Left renal pelvis (tissue), 4 donors: ENCODE measurements at places on chromosomes 5 and 9. TPM values are rescaled to one million over a fixed set of nuclear protein-coding genes. Genes with fewer than 3 reads are reported as not detected.

DNA sequence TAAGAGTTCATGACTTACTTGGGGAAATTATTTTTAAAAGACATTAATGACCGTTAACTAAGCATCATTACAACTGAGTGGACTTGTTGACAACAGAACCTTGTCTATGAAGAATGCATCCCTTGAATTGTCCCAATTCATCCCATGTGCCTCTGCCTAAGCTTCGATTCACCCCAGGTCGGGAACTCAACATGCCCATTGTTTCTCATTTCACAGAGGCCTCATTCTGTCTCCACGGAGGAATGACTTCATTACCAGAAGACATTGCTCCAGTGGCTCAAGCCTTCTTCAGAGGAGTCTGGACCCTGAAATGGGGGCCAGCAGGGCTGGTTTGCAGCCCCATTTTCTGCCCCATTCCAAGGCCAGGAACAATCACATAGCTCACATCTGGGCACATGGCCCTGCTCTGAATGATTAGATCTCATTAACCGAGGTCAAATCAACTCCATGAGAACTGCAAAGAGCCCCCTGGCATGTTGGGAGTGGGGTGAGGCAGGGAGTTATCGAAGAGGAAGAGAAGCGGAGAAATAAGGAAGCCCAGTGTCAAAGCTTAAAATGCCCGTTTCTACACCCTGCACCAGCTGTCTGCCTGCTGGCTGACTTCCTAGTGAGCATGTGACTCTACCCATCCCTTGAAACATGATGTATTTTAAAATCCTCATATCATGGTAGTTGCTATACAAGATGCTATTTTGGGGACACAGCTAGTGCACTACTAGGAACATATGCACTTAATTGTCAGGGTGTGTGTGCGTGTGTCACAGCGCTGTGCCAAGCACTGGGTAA lies 137.3 kb downstream of the LHFPL2 start:
- no peak for DNase-seq

DNA sequence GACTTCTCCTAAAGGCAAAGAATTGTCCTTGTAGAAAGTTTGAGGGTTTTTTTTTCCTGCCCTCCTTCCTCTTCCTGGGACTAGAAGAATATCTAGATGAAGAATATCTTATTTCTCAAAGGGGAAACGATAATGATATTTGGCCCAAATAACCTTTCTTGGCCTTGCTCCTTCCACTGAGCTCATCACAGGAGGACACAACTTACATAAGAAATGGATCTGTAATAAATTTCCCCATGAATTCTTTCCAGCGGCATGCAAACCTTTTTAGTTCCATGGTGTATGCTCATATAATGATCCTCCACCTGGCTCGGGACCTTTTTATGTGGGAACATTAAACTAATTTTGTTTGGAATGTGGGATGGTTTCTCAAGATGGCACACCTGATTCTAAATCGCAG lies 304.4 kb downstream of the DMRT2 start:
- no peak for DNase-seq

DNA sequence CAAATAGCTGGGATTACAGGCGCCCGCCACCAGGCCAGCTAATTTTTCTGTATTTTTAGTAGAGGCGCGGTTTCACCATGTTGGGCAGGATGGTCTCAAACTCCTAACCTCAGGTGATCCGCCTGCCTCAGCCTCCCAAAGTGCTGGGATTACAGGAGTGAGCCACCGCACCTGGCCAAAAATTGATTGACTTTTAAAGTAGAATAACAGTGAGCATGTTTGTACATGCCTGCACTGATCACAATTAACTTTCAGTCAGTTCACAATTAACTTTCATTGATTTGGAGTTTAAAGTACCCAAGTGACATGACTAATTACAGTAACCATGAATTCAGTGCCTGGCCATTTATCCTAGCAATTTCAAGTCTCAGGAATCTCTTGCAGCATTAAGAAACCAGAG lies 61.3 kb downstream of the ANKH start:
- no peak for DNase-seq

GRCh38 chr9:99359336-99359735 lies 137.3 kb downstream of the SEC61B start:
- no peak for DNase-seq

- no peak for DNase-seq
These were observed 29.3 kb downstream of the CDHR2 start for GRCh38 chr5:176578391-176578808.

GRCh38 chr5:56950626-56951125 lies 1.2 kb downstream of the MIER3 start:
- peak; percentile 59 for DNase-seq

GRCh38 chr5:178352035-178352349 lies 119.4 kb upstream of the PHYKPL start:
- DNase-seq, result no peak

DNA sequence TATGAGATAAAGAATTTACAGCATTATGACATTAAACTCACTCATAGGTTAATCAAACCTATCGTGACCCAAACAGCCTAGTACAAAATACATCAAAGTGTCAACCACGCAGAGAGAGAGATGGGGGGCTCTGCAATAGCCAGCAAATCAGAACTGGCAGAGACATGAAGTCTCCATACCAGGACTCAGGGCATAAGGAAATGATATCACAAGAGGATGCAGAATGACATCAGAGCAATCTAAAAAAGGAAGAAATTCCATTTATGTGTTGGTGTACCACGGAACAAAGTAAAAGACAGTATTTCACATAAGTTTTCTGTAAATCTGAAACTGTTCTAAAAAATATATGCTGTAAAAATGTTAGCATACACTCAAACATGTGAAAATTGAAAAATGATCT lies 24.6 kb downstream of the BICD2 start:
- DNase-seq, result no peak

GRCh38 chr5:137856201-137856600 lies 11.5 kb upstream of the MYOT start:
- no peak for DNase-seq

DNA sequence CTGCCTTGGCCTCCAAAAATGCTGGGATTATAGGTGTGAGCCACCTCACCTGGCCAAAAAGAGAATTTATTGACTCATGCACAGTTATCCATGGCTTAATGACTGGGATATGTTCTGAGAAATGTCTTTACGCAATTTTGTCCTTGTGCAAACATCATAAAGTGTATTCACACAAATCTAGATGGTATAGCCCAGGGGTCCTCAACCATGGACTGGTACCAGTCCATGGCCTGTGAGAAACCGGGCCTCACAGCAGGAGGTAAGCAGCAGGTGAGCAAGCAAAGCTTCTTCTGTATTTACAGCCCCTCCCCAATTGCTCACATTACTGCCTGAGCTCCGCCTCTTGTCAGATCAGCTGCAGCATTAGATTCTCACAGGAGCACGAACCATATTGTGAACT lies 12.4 kb upstream of the SIL1 start:
- no peak for DNase-seq

GRCh38 chr5:32583582-32584232 lies 1.6 kb upstream of the SUB1 start:
- DNase-seq, result no peak

DNA sequence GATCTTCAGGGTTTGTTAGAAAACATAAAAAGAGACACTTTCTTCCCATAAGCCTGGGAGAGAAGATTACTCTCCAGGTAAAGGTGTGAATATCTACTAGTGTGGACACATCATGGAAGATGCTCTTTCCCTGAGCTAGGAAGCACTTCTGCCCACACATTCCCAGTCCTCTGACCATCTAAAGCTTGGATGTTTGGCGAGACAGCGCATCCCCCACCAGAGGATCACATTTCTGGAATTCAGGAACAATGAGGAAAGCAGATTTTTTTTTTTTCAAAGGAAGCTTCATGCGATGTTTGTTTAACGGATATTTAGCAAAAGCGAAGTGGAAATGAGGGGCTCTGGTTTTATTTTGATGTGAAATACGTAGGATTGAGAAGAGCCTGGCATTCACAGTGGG lies 6.2 kb downstream of the SVEP1 start:
- DNase-seq, result no peak

DNA sequence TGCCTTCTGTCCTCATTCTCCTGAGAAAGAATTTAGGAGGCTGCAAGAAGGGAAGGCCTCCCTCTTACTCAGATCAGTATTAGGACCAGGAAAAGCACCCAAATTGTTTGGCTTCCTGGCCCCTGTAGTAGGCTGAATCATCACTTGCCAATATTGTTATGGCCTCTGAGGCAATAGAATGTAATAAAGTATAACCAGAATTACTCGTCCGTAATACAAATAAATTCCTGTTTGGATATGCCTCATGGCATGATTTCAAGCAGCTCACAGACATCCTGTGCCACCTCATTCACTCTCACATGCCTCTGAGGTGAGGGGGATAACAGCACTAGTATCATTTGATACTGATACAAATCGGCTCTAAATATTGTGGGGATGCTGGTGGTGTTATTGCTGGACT lies 427.3 kb downstream of the ISL1 start:
- no peak for DNase-seq

DNA sequence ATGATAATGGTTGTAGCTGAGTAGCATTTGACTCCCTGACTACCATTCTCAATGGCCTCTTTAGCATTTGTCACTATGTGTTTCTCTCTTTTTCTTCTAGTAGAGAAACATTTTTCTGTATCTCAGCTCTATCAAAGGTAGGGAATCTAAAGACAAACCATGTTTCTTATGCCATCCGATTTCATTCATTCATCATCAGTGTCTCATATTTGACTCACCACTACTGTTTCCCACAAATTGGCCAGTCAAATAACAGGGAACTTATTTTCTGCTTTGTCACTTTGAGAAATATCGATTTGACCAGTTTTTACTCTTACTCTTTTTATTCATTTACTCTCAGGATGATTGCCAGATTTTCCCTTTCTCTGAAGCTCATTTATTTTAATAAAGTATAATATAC lies 282.3 kb downstream of the TMEM167A start:
- no peak for DNase-seq

GRCh38 chr9:77783518-77783917 lies 135.4 kb upstream of the GNA14 start:
- DNase-seq, result no peak

GRCh38 chr5:82358457-82358856 lies 80.3 kb upstream of the RPS23 start:
- DNase-seq, result no peak

DNA sequence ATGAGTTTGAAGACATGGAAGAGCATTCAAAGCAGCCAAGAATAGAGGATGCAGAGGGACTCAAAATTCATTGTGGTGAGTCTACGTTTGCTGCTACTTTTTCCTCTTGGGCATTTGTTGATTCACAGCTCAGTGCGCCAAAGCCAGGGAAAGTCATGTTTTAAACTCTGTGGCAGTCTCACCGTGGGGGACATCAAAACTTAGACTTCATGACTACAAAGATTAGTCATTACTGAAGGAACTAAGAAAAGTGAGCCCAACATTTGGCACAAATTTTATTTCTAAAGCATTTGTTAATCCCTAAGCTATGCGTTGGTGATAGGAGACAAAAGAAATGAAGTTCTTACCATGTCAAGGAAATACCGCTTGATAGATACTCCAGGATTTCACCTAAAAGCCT lies 73.7 kb upstream of the MTAP start:
- no peak for DNase-seq

DNA sequence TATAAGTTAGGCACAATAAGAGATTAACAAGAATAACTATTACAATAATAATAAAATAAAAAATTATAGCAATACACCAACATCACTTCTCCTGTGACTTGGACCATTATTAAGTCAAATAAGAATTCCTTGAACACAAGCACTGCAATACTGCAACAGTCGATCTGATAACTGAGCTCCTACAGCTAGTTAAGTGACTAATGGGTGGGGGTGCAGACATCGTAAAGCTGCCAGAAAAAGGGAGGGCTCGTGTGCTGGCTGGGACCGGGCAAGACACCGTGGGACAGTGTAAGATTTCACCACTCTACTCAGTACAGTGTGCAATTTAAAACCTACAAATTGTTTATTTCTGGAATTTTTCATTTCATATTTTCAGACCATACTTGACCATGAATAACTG lies 78.8 kb downstream of the SNX24 start:
- no peak for DNase-seq

GRCh38 chr5:114097570-114097969 lies 264.3 kb upstream of the KCNN2 start:
- no peak for DNase-seq

GRCh38 chr5:92777421-92777820 lies 803.6 kb downstream of the NR2F1-AS1 start:
- no peak for DNase-seq

DNA sequence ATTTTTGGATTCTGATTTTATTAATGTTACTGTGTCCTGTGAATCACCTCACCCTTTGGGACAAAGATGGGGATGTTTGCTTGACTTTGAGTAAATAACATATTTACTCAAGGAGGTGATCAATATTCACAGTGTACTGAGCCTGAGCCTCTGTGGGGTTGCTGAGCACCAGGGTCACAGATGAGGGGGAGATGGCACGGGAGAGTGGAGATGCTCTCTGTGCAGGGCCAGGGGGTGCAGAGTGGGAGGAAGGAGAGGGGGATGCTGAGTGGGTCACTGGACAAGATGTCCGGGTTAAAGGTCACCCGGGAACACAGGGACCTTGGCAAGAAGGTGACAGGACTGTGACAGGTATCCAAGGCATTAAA lies 4.0 kb downstream of the SQSTM1 start:
- no peak for DNase-seq

- DNase-seq, result no peak
These were observed 84.1 kb downstream of the AMBP start for GRCh38 chr9:113993838-113994540.

GRCh38 chr5:38154615-38155204 lies 103.6 kb upstream of the EGFLAM start:
- no peak for DNase-seq

Gene ZFP2
- 4.7 TPM for polyA plus RNA-seq

Gene GLRA1
- not detected for polyA plus RNA-seq

Gene MAMDC4
- 6.4 TPM for polyA plus RNA-seq

Gene TTF1
- 19.3 TPM for polyA plus RNA-seq

Gene HTR4
- 0.16 TPM for polyA plus RNA-seq

Gene SLC45A2
- 0.47 TPM for polyA plus RNA-seq

Gene NTRK2
- 113 TPM for polyA plus RNA-seq

Gene ADAMTS16
- 43.5 TPM for polyA plus RNA-seq

Gene SLC6A3
- polyA plus RNA-seq, result 0.14 TPM

Gene KCNV2
- polyA plus RNA-seq, result 0.13 TPM

Gene ANKRD33B
- polyA plus RNA-seq, result 1.5 TPM

Gene BHMT2
- 41.1 TPM for polyA plus RNA-seq

Gene RAB24
- polyA plus RNA-seq, result 26.7 TPM

Gene SHOC1
- polyA plus RNA-seq, result 0.14 TPM

Gene LCN2
- polyA plus RNA-seq, result 0.80 TPM
